CD4-positive, alpha-beta T cell treated with Interleukin-15 for 1 hour (primary cell): ENCODE measurements at places on chromosomes 16 and 17.

DNA sequence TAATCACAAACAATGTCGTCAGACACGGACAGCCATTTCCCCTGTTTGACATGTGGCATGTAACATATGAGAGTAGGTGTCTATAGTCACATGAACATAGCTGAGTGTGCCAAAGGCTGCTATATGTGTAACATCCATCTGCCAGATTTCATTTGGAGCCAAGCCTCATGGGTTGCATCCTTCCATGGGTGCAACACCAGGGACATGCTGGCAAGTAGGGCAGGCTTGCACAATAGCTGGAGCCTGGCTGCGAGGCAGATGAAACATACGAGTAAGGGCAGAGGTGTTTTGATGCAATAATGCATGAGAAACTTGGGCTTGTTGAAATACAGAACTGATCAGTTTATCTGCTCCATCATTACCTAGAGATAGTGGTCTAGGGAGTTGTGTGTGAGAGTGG is 9.0 kb upstream of the ZNF689 start:
- no peak for DNase-seq

DNA sequence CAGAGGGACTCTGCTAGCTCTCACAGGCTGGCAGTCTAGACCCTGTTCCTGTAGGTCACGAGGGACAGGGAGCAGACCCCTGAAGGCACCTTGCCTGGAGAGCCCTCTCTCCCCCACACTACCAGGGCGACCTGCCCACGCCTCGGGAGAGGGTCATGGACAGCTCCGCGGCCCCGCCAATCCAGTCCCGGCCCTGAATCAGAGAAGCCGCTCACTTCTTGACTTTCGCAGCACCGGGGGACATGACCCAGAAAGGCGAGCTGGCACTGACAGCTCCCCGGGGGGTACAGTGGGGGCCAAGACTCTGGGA is 5.1 kb downstream of the KIFC3 start:
- DNase-seq = no peak

GRCh38 chr16:89862732-89863131 is 10.7 kb upstream of the TCF25 start:
- DNase-seq = no peak

- no peak for DNase-seq
Observed at GRCh38 chr17:39653316-39653661, 11.9 kb upstream of the TCAP start.

DNA sequence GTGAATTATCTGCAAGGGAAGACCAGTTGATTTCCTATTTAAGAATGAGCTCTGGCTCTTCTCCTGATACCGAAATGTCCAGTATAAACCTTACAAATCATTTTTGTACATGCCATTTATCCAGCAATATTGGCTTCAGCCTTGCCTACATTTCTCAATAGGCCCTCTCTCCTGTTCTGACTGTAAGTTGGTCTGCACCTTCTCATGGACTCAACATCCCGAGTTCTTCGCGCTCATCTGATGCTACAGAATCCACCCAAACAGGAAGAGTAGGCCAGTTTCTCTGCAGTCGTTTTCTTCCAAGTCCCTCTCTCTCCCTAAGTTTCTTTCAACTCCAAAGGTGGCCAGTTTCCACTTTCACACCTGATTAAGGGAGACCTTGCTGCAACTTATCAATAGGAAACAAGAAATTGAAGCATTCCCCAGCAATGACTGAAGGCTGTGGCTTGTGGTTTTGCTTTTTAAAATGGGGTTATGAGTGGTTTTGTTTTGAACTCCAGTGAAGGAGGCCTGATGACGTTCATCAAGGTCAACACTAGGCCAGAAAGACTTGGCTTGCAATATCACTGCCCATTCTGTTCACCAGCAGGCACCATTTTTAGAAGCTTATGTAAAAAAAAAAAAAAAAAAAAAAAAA is 383.0 kb downstream of the MAF start:
- no peak for DNase-seq

- DNase-seq = no peak
Observed at GRCh38 chr17:1022278-1023024, 25.5 kb downstream of the TIMM22 start.

DNA sequence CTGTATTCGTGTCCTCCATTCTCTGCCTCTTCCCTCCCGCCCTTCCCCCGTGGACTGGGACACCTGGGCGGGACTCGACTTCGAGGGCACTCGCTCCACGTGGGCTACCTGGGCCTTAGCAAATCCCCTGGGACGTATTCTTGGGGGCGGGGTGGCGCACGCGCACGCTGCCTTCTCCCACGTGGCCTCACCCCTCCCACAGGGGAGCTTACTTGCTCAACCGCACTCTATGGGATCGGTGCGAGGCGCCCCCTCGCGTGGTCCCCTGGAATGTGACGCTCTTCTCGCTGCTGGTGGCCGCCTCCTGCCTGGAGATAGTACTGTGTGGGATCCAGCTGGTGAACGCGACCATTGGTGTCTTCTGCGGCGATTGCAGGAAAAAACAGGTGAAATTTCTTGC is 3.5 kb downstream of the VMO1 start:
- peak; percentile 35 for DNase-seq

GRCh38 chr17:42608305-42609181 is 631 bp downstream of the RETREG3 start:
- no peak for DNase-seq
